ENCODE measurements at places on chromosomes 3 and 15. TPM values are rescaled to one million over a fixed set of nuclear protein-coding genes. Genes with fewer than 3 reads are reported as not detected.

CP gene
- total RNA-seq, result 1.1 TPM

CLPX gene
- 26.0 TPM for total RNA-seq

APOD gene
- 5.6 TPM for total RNA-seq

PIGZ gene
- 9.7 TPM for total RNA-seq

SLC24A5 gene
- total RNA-seq, result not detected

C3orf70 gene
- total RNA-seq, result not detected

SLC12A8 gene
- 8.0 TPM for total RNA-seq

VIPR1 gene
- total RNA-seq, result 6.6 TPM

ATG3 gene
- total RNA-seq, result 50.7 TPM

KIF7 gene
- total RNA-seq, result 1.9 TPM

PRRT3 gene
- 2.0 TPM for total RNA-seq

CEP70 gene
- total RNA-seq, result 10.6 TPM

GOLGA8R gene
- 0.60 TPM for total RNA-seq

A4GNT gene
- not detected for total RNA-seq

WHAMM gene
- total RNA-seq, result 5.3 TPM

GABRR3 gene
- not detected for total RNA-seq

SCG5 gene
- total RNA-seq, result 1.3 TPM

ATP13A5 gene
- total RNA-seq, result 0.49 TPM

PSTPIP1 gene
- 0.42 TPM for total RNA-seq

MAP6D1 gene
- total RNA-seq, result 4.2 TPM

DGKG gene
- total RNA-seq, result under 0.01 TPM

CORO2B gene
- 0.21 TPM for total RNA-seq

OR5H15 gene
- not detected for total RNA-seq

GOLGA8T gene
- not detected for total RNA-seq

TP63 gene
- 77.4 TPM for total RNA-seq

DBR1 gene
- 11.9 TPM for total RNA-seq

VPS33B gene
- 16.8 TPM for total RNA-seq

CHRNA3 gene
- total RNA-seq, result 0.09 TPM

CIB2 gene
- 9.4 TPM for total RNA-seq

CPN2 gene
- not detected for total RNA-seq

CFAP44 gene
- total RNA-seq, result 1.4 TPM

GABRB3 gene
- 0.51 TPM for total RNA-seq
